NCI-H774 (cell line): ENCODE measurements at places on chromosomes 1 and 21.

DNA sequence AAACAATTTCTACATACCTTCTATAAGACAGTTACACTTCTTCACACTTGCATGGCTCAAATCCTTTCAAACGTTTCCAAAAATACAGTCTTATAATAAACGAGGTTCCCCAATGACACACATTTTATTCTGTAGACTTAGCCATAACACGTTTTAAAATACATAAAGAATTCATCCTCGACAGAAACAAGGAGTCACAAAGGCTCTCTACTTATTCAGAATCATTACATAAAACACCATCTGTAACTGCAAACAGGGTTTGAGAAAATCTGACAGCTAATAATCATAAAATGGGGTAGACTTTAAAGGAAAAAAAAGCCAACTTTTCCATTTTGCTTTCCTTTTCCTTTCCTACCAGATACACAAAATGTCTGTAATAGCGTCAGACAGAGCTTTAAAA, 1.8 kb downstream of the PIK3R3 start:
- DNase-seq = no peak

DNA sequence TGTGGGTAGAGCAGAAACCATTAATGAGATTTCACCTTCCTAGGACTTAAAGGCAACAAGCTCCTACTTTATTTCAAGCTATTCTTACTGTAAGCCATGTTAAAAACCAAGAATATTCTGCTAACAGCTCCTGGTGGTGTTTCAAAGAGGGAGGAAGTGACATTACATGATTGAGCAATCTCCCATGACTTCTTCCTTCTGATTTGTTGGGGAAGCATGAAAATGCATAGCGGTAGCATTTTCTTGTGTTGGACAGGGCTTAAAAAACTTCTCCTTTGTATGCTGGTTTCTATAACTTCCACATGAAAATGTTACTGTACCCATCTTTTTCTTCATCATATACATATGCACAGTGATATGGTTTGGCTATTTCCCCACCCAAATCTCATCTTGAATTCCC, 297.0 kb upstream of the SNX7 start:
- DNase-seq = no peak

- no peak for DNase-seq
Measured at GRCh38 chr1:151007853-151008243, 401 bp upstream of the PRUNE1 start.

DNA sequence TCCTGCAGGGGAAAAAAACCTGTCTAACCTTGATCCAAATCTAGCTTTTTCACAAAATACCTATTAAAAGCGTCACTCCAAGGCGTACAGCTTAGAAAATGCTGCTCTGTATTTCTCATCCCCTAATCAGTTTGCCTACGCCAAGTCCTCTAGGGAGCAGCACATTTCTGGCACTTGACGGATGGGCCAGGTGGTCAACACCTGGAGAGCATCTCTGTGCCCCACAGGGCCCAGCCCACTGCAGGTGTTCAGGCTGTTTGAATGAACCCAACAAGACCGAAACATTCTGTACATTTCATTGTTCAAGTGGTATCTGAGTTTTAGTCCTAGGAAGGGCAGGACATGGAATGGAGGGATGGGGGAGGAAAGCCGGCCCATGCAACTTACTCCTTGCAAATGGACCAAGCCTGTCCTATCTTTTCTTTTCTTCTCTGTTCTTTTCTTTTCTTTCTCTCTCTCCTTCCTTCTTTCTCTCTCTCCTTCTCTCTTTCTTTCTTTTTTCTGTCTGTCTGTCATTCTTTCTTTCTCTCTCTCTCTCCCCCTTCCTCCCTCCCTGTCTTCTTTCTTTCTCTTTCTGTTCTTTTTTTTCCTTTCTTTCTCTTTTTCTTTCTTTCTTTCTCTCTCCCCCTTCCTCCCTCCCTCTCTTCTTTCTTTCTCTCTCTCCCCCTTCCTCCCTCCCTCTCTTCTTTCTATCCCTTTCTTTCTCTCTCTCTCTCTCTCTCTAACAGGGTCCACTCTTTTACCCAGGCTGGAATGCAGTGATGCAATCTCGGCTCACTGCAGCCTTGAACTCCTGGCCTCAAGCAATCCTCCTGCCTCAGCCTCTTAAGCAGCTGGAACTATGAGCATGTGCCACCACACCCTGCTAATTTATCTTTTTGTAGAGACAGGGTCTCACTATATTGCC, 29.1 kb downstream of the IGFN1 start:
- DNase-seq = no peak

- DNase-seq = no peak
Measured at GRCh38 chr1:153803470-153804056, 28.4 kb downstream of the SLC27A3 start.

- no peak for DNase-seq
Measured at GRCh38 chr1:116826818-116827606, 72.8 kb downstream of the CD2 start.

- no peak for DNase-seq
Measured at GRCh38 chr1:62425041-62425440, 11.8 kb upstream of the USP1 start.

DNA sequence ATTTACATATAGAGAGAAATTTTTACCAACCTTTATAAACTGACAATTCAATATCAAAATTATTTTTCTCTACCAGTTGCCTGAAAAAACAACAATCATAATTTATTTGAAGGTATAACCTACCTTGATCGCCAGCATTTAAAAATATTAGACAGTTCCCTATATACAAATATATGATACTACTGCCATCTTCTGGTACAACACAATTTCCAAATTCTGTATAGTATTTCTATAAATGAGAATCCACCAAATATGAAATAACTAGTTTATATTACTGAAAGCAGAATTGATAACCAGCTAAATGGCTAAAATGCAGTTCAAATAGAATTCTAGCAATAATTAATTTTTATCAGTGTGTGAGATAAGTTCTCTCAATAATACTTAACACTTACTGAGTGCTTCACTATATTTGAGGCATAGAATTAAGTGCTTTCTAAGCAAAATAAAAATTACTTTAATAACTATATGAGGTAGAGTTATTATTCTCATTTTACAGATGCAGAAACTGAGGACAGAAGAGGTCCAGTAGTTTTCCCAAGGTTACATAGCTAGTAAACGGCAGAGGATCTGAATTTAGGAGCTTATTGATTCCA, 75.6 kb downstream of the PIGK start:
- DNase-seq = no peak
